ENCODE measurements at places on chromosomes 2 and 18.

GRCh38 chr18:77645170-77645872, 395.7 kb downstream of the GALR1 start:
- no peak for DNase-seq

GRCh38 chr2:148721991-148722777, 77.6 kb downstream of the EPC2 start:
- DNase-seq, result no peak

GRCh38 chr2:229431327-229431954, 160.4 kb upstream of the PID1 start:
- no peak for DNase-seq

DNA sequence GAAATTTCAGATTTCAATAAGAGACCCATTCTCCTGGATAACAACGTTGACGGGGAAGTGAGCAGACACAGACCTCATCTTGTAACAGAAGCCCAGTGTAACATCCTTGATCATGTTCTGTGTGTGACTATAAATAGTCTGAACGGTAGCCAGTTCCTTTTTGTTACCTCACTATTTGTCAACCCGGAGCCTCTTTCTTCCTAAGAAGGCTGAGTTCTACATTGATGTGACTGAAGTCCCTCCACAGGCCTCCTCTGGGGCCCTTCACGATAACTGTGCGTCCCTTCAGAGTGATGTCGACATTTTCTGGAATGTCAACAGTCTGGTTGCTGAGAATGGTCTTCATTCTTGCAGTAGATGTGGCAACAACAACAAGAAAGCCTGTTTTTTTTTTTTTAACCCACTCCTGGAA, 6.3 kb upstream of the PLEKHM3 start:
- DNase-seq, result no peak

DNA sequence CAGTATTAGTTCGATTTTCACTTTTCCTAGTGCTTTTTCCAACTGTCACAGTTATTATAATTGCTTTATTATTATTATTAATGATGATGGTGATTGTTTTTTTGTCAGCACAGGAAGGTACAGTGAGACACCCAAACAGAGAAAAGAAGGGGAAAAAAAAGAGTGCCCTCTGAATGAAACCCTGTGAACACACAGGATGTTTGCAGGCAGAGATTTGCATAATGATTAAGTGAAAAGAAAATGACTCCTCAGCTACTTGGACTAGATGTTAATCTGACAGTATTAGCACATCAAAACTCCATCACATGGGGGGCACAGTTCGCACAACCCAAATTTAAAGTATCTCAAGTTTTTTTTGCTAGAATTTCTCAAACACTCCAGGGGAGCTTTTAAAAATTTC, 32.9 kb downstream of the ADD2 start:
- no peak for DNase-seq

- no peak for DNase-seq
Measured at GRCh38 chr2:231523451-231524285, 6.6 kb downstream of the NMUR1 start.

GRCh38 chr18:8620845-8621244, 11.6 kb downstream of the RAB12 start:
- DNase-seq, result no peak

- DNase-seq, result no peak
Measured at GRCh38 chr18:63844254-63844653, 43.3 kb upstream of the SERPINB2 start.

DNA sequence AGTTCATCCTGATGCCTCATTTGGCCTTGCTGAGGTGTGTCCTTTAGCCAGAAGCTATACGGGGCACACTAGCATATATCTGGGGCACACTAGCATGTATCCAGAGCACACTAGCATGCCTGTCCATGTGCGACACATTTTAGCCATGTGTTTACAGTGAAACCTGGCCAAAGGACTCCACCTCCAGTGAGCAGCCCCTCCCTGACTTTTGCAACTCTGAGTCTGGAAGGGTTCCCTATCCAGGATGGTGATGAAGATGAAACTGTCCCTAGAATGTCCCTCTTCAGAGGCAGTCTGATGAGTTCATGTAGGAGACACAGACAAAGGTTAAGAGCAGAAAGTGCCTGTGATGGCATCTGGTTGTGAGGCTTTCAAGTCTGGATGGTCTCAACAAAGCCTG, 61.4 kb upstream of the LGALSL start:
- no peak for DNase-seq

DNA sequence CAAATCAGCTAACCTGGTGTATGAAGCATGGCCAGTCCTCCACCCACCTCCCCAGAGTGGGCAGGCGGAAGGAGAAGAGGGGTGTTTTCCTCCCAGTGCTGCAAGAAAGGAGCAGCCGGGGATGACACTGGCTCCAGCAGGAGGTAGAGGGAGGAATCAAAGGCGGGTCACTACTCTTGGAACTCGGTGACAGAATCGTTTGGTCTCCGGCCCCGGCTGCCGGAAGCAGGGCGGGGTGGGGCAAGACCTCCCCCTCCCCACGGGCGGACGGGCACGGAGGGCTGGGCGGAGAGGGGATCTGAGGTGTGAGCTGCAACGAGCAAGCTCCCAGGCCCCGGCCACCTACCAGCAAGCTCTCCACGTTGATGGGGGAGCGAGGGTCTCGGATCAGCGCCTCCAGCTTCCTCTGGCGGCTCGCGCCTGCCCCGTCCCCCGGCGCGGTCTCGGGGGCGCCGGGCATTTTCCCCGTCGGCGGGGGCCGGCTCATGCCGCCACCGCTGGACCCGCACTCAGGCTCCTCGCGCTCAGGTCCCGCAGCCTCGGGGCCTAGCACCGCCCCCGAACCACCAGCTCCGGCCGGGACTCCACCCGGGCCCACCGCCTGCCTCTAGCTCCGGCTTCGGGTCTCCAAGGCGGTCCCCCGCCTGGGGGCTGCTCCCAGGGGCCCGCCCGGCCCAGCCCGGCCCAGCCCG, 640 bp downstream of the ROCK2 start:
- no peak for DNase-seq

GRCh38 chr18:28469946-28470345, 293.0 kb upstream of the CDH2 start:
- DNase-seq, result no peak

DNA sequence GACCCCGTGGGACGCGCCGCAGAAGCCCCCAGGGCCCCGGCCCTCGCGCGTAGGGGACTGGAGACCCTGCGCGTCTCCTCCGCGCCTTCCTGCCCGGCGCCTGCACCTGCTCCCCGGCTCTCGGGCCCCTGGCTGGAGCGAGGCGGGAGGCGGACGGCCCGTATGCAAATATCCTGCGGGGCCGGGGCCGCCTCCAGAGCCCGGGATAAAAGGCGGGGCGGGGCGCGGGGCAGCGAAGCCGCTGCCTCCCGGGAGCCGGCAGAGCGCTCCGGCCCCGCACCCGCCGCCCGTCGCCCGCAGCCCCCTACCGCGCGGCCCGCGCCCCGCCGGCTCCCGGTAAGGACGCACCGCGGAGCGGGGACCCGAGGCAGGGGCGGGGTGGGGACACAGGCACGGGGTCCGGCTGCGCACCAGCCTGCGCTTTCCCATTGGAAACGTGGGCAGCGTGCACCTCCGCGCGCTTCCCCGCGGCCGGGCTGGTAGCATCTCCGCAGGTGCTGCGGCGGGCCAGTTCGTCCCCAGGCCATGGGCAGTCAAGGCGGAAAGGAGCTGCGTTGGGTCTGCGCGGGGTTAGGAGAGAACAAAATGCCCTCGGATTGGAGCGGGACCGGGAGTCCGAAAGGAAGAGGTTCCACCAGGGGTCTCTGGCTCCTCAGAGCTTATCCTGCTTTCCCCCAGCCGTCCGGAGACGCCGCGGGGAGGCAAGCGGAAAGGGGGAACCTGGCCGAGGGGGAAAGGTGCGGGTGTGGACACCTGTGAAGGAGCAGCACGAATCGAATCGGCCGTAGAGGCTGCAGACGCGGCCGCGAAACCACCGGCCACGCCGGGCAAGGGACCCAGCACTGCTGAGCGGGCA, at the start of gene ATP6V1C2:
Gene ATP6V1C2, plus strand, starts transcription at position 235 of the 856 bp plus-strand sequence. CDS start 1,220 bp downstream, outside the sequence.
- no peak for DNase-seq

GRCh38 chr18:34709104-34709503, 994 bp upstream of the DTNA start:
- no peak for DNase-seq

DNA sequence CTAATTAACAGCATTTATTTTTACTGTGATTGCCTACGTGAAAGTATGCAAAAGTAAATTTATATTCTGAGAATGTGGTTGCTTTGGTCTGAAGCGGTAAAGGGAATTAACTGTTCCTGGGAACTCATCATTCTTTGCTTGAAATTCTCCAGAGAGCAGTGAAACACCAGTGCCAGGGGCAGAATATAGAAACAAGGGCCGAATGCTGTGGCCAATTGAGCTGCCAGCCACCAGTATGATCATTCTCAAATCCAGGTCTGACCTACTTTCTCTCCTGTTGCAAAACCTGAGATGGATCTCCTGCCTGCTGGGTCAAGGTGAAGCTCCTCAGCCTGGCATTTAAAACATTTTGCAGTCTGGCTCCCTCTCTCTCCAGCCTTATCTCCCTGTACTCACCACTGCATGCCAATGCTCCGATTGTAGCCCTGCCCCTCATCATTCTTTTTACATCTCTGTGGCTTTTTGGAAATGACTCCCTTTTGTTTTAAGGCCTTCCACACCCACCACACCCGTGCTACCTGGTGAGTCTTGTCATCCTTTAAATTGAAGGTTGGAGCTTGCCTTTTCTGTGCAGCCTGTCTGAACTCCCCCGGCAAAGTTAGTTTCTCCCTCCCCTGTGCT, 94.5 kb upstream of the TMEM178A start:
- no peak for DNase-seq

DNA sequence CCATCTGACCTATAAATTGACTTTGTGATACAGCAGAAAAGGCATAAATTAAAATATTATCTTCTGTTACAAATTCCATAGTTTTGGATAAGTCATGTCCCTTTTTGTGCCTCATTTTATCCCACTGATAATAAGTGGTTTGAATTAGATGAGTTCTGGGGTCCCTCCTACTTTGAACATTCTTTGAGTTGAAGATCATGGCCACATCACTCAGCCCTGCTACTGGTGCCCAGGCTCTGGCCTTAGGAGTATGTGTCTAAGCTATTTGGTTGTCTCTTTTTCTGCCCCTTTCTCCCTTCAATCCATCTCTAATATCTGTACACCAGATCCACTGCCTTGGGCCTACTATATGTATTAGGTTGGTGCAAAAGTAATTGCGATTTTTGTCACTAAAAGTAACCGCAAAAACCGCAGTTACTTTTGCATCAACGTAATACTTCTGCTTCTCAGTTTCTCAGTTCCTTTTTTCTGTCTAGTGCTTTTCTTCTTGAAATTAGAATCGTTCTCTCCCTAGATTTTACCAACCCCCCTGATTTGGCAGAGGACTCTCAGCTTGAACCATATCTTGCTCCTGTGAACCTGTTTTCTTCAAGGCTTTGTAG, 362.5 kb upstream of the TNP1 start:
- DNase-seq, result no peak

DNA sequence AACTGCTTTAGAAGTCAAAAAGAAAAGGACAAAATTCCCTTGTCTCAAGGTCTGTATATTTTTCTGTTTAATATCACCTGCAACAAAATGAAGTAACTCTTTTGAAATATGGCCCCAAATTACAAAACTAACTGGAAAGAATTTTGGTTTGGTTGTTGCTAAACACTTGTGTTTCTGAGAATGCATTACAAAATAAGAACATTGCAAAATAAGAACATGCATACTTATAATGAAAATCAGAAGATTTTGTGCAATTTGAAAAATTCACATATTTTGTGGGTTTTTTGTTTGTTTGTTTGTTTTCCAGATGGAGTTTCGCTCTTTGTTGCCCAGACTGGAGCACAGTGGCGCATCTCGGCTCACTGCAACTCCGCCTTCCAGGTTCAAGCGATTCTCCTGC, 21.8 kb downstream of the NDUFB3 start:
- DNase-seq, result no peak

DNA sequence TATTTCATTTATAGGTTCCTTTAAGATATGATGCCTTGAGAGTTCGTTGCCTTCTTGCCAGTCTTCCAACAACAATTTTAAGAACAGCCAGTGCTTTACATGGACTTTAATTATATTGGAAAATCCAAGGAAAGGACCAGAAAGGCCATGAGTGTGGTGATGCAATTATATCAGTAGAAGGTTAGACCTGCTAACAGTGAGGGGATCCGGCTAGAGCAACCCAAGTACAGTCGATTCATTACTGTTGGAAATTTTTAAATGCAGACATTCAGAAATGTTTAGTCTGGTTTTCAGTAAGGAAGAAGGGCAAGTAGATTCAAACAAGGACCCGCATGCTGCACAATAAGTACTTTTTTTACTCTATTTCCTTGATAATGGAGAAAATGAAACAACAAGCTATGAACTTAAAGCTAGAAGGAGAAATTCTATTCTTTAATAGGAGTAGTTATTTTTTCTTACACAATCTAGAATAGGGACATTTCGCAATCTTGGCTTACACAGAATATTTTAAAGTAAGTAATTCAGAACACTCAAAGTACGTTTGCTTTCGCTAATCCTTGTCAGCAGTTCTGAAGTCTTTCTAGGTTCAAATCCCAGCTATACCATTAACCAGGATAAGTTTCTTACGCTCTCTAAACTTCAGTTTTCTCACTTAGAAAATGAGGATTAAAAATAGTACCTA, 405.5 kb downstream of the MEIS1 start:
- DNase-seq, result no peak

DNA sequence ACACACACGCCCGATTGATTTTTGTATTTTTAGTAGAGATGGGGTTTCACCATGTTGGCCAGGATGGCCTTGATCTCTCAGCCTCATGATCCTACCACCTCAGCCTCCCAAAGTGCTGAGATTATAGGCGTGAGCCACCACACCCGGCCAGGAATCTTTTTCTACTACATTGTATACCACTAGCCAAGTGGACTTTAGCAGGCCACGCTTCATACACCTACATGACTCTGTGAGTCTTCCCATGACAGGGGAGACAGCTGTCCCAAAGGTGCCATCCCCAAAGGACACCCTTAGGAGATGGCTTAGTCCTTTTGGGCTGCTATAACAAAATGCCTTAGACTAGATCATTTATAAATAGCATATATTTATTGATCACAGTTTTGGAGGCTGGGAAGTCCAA, 32.8 kb downstream of the ERMN start:
- DNase-seq, result no peak

DNA sequence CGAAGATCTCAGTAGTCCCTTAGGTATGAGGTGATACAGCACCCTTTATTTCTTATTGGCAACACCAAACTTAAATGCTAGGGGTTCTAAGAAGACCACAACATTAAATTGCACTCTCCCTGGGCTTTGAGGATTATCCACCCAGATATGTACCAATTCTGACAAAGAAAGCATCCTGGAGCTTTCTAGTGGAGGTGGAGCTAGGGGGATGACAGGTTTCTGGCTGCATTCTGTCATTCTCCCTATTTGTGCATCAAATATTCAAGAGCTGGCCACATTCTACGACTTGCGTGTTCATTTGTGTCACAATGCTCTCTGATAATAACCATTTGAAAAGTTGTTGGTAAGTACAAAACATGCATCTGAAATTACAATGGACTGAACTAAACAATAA, 111.1 kb downstream of the CDH2 start:
- DNase-seq, result no peak

DNA sequence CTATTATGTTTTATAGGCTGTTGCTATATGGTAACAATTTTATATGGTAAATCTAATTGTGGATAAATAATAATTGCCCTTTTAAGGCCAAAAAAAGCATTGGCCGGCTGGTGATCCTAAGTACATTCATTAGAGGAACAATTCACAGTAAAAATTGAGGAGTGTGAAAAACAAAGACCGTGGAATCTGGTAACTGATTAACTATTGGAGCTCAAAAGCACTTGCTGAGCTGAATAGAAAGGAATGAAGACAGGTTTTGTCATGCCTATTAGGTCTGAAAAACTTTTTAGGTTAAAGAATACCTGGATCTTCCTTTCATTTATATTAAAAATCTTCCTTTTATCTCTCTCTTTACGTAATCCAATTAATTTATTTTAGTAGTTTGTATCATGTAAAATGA, 18.5 kb upstream of the RBBP8 start:
- no peak for DNase-seq

GRCh38 chr2:132403146-132403545, 13.5 kb upstream of the GPR39 start:
- DNase-seq, result no peak
